ENCODE measurements at places on chromosomes 16 and 17.

- no peak for DNase-seq
Observed at GRCh38 chr17:21549107-21549687, 143.1 kb upstream of the KCNJ18 start.

DNA sequence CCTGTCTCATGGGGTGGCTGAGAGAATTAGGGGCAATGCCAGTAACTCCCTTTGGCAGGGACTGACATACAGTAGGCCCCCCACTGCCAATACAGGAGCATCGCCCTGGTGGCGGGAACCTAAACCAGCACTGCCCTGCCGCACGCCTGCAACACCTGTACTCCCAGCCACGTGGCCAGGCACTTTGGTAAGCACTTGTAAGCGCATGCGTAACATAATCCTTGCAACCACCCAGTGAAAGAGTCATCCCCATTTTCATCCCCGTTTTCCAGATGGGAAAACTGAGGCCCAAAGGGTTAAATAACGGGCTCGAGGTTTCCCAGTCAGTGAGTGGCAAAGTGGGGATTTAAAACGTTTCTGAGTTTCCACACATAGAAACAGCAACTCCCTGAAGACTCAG, 17.5 kb downstream of the SCN4A start:
- DNase-seq = no peak

GRCh38 chr17:12918142-12918541, 99.7 kb downstream of the ELAC2 start:
- no peak for DNase-seq

GRCh38 chr17:36212966-36213365, 2.1 kb downstream of the CCL4L2 start:
- no peak for DNase-seq

- no peak for DNase-seq
Observed at GRCh38 chr17:13508896-13509295, 92.8 kb downstream of the HS3ST3A1 start.

DNA sequence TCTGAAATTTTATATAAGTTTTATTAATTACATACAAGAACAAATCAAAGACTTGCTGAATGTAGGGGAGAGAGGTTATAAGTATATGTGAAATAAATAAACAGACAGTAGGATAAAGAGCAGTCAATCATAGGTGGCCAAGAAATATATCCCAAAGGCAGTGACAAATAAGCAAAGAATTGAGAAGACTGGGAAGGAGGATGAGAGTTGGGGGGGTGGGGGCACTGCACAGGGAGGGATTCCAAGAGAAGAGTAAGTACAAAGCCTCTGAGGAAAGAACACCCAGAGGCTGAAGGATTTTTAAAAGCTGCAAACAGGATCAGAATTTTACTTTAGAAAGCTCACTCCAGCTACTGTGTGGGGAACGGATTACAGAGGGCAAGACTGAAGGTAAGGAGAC, 2.8 kb downstream of the PELP1 start:
- DNase-seq = no peak

DNA sequence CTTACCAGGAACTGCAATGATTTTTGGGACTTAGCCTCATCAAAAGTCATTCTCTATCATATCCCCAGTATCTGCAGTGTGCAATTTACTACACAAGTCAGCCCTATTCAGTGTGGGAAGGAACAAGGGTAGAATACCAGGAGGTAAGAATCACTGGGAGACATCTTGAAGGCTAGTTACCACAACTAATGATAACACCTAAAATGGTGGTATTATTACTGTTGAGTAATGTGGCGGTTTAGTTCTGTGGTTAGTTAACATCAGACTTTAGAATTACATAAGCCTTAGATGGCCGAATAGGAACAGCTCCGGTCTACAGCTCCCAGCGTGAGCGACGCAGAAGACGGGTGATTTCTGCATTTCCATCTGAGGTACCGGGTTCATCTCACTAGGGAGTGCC, 567.9 kb upstream of the CDH11 start:
- no peak for DNase-seq

- DNase-seq = no peak
Observed at GRCh38 chr17:17709815-17710321, 28.6 kb downstream of the RAI1 start.
